ENCODE measurements at places on chromosomes 6 and 20.

GRCh38 chr6:12084681-12085080 lies 72.6 kb downstream of the HIVEP1 start:
- no peak for DNase-seq

DNA sequence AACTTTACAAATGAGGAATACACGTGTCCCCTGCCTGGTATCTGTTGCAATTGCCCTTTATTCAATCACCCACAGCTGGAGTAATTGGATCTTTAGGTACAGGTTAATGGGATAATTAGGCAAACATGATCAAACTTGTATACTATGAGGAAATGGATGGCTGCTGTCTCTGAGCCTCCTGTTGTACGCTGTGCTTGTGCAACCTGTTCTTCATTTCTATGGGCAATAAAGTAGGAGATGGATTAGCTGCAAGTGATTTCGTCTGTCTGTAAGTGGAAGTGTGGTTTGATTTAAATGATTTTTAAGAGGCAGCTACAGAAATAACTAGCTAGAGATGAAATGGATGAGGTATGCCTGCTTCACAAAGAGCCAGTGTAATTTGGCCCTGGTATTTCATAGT lies 474.1 kb downstream of the RNF144B start:
- no peak for DNase-seq

GRCh38 chr20:52738081-52738480 lies 234.1 kb upstream of the TSHZ2 start:
- DNase-seq, result no peak

- DNase-seq, result no peak
Observed at GRCh38 chr20:35876033-35876320, 78.3 kb downstream of the SCAND1 start.

DNA sequence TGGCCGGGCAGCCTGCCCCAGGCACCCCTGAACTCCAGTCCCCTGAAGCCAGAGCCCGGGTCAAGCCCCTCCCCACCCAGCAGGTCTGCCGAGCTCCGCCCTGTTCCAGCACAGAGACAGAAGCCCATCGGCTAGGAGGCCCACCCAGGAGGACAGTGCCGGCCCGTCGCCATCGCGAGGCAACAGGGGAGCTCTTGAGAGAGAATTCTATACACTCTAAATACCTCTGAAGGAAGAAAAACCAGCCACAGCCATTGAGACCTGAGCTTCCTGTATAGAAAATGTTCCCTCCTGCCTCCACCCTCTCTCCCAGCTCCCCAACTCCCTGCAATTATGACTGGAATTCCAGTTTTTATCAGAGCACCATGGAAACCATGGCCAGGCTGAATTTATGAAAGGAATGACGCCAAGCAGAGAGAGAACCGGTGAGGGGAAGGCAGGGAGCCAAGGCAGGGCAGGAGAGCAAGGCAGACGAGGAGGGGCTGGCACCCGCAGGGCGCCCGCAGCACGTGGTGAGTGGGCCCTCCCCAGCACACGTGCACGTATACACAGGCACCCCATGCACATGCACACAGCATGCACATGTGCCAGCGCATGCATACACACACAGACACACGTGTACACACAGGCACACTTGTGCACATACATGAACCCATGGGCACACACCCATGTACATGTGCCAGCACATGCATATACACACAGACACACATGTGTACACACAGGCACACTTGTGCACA lies 27.6 kb upstream of the MRGBP start:
- no peak for DNase-seq

- no peak for DNase-seq
Observed at GRCh38 chr6:55082021-55082420, 92.3 kb upstream of the HCRTR2 start.

GRCh38 chr6:89117211-89118108 lies at the start of gene SRSF12:
Gene SRSF12, minus strand, starts transcription at chr6:89118071. Its CDS starts 184 bp downstream, at chr6:89117887.
- peak; percentile 13 for DNase-seq

DNA sequence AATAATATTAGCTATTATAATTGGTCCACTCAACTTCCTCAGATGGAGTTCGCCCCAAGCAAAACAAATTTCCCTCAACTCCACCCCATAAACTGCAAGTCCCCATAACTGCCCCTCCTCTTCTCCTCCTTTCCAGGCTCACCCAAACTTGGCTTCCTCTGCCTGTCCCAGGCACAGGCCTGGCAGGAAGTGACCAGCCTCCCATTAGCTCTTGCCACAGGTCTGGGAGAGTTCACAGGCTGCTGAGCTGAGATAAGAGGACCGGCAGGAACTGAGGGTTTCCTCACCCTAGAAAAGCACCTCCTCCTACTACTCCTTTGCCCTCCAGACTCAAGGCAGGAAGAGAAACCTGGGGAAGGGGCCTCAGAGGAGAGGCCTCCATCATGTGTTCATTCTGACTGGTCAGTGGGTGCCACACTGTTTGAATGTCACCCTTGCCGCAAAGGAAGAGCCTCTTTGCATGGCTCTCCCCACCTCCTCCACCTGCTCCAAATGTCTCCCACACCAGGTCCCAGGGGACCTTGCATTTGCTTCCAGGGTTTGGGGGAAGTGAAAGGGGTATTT lies 24.5 kb upstream of the SMIM29 start:
- DNase-seq, result no peak

- no peak for DNase-seq
Observed at GRCh38 chr20:17641520-17641964, 40.5 kb downstream of the RRBP1 start.

DNA sequence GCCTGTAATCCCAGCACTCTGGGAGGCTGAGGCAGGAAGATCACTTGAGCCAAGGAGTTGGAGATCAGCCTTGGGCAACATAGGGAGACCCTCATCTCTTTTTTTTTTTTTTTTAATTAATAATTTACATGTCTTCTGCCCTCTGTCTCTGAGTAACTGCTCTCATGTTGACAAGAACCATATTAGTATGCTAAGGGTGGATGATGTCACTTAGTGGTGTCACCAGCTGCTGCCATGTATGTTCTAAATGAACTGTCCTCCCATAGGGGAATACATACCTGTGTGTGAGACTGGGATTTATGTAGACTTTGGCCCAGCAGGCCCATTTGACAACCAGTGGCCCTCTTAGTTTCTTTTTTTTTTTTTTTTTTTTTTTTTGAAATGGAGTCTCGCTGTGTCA lies 65.6 kb downstream of the SCAND1 start:
- DNase-seq, result no peak

DNA sequence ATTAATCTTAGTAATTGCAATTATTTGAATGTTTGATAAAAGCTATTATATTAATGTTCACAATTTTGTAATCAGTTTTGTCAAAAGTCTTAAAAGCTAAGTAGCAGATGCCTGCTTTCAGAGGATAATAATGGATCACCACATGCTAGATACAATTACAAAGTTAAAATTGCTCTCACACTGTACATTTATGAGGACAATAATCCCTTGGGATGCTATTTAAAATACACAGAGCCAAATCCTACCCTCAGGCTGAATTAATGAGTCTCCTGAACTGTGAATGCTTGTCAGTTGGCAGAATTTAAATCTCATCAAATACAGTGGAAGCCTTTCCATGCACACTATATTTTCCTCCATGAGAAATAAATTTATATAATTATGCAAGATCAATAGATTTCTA lies 153.3 kb upstream of the SYNCRIP start:
- no peak for DNase-seq

- DNase-seq, result no peak
Observed at GRCh38 chr6:15511248-15512125, 151.3 kb downstream of the DTNBP1 start.

GRCh38 chr6:149261364-149262040 lies 56.0 kb upstream of the TAB2 start:
- DNase-seq, result no peak

- no peak for DNase-seq
Observed at GRCh38 chr6:75657327-75657726, 55.6 kb downstream of the SENP6 start.

- DNase-seq, result no peak
Observed at GRCh38 chr6:14791526-14791925, 454.3 kb upstream of the JARID2 start.

- no peak for DNase-seq
Observed at GRCh38 chr20:1566701-1567100, 9.2 kb upstream of the SIRPD start.

DNA sequence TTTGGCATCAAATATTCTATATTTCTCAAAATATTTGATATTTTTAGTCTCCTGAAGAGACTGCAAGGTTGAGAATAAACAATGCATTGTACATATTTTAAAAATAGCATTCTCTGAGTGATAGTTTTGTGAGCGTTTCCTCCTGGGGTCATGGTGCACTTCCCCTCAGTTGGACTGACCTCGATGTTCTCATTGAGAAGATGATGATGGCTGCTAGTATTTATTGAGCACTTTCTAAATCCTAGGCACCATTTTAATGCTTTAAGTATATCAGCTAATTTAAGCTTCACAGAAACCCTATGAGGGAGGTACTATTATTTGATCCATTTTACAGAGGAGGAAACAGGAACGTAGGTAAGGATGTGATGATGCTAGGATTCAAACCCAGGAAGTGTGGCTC lies 18.2 kb downstream of the DSE start:
- DNase-seq, result no peak

GRCh38 chr6:25535632-25536225 lies 116.3 kb upstream of the SCGN start:
- no peak for DNase-seq

DNA sequence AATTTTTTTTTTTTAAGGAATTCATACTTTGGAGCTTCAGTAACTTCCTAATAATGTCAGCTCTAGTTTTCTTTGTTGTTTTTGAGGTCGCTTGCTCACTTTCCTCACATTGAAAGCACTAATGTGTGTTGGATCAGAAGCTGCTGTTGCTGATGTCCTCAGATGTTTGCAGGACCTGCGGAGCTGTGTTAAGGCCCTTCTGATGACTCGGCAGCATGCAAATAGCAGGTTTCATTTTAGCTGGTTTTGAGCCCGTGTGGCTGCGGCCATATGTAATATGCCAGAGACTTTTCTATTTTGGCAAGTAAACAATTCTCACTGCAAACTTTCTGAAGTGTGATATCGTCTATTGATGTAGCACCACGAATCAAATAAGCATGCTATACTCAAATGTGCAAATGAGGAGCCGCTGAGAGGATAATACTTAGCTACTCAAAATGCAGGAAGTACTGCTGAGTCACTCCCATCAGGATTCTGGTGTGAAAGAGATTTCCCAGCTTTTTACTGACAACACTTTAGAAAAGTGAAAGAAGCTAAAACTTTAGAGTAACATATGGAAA lies 187.8 kb downstream of the SASH1 start:
- DNase-seq, result no peak

DNA sequence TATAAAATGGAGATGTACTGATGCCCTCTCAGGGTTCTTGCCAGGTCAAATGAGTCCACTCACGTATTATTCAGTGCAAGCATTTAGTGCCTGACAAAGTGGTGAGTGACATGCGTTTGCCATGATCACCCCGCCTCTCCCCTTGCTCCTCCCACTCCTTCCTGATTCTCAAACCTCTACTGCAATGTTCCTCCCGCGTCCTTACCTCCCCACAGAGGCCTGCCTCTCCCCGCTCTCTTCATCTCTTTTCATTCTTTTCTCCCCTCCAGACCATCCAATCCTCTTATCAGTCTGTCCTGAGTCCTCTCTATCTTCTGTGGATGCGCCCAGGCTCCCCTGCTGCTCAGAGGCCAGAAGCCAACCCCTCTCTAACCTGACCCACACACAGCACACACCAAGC lies 40.7 kb downstream of the KCNK5 start:
- no peak for DNase-seq

DNA sequence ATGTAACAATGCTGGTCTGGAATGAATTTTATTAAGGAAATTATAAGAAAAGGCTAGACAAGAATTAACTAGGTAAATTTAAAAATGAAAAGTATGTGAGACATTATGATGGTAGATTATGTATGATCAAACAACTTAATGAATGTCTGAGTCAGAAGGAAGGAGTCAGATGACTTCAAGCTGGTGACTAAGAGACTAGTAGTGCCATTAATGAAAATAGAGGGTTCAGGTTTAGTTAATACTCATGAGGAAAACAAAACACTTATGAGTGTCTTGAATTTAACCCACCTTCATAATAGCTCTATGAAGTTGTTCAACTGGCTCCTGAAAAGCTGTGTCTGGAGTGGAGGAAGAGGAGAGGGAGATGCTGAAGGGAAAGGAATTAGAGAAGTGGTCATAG lies 256.3 kb downstream of the ADGRB3 start:
- no peak for DNase-seq

GRCh38 chr6:23690453-23691049 lies 435.5 kb upstream of the NRSN1 start:
- DNase-seq, result no peak

DNA sequence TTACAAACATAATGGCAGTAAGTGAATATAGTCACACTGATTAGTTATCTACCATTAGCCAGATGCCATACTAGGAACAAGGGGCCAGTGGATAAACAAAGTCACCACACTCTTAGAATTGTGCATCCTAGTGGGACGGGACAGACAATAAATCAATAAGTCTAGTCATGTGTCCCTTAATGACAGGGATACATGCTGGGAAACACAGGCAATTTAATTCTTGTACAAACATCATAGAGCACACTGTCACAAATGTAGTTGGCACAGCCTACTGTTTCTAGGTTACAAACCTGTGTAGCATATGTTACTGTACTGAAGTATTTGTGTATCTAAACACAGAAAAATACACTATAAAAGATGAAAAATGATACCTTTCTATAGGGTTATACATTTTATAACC lies 123.0 kb upstream of the FAM184A start:
- DNase-seq, result no peak

DNA sequence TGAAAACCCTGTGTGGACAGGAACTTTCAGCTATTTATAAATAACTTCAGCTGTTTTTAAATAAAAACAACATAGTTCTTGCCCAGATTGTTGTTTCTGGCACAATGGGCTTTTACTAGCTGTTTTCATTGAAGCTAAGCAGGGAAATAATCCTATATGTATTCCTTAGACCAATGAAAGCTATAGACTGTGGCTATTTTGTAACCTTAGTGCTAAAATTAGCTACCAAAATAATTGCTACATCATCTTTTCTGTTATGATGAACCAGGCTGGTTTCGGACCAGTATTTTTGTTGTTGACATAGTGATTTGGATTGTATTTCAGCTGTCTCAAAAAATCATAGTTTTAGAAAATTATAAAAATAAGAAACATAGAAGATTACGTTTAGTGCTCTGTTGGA lies 13.7 kb downstream of the PHF3 start:
- no peak for DNase-seq

- DNase-seq, result no peak
Observed at GRCh38 chr6:9933677-9934076, 481.2 kb downstream of the TFAP2A start.

- no peak for DNase-seq
Observed at GRCh38 chr6:47532981-47533585, 55.5 kb downstream of the CD2AP start.

Measured in stimulated activated CD4-positive, alpha-beta T cell treated with anti-CD3 and anti-CD28 coated beads, Interleukin-4, amount 100 ng/mL, for 48 hours (primary cell).